K562 (cell line): ENCODE measurements at places on chromosomes 6 and 20.

DNA sequence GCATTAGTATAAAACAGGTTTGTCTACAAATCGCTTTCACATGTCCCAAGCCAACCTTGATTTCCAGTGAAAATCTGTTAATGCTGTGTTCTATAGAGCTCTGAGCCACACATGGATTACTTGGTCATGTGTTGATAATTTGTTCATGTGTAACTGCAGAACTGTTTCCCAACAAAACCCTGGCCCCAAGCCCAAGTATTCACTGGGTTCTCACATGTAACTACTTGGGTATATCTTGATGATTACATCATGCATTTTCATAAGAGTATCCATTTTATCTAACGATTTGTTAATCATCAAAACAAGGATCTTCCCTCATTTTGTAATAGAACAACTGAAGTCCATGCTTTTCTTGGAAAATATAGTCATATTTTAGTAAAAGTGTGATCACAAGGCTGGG lies 657.6 kb downstream of the PRKN start:
- DNase-seq: no peak

DNA sequence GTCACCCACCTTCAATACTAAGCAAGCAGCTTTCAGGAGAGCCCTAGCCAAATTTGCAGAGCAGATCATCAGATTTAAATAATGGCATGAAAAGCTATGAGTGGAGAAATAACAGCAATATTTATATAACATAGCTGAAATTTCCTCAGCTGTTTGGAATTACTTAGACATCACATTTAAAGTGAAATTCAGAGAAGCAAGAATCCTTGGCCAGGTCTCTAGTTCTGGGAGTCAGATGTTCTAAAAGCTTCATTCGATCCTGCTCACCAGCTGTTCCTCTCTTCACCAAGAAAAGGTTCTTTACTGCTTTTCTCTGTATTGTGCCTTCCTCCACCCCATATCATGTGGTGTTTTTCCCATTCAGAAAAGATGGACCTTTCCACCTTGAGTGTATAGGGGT lies 152.3 kb upstream of the JAG1 start:
- DNase-seq: no peak

DNA sequence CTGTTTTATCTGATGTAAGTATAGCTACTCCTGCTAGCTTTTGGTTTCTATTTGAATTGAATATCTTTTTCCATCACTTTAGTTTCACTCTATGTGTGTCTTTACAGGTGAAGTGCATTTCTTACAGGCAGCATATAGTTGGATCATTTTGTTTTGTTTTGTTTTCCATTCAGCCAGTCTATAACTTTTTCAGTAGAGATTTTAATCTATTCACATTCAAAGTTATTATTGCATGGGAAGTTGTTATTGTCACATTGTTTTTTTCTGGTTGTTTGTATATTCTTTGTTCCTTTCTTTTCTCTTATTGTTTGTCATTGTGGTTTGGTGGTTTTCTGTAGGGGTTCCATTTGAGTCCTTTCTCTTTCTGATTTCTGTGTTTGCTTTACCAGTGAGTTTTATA lies 151.2 kb downstream of the PDE10A start:
- no peak for DNase-seq

DNA sequence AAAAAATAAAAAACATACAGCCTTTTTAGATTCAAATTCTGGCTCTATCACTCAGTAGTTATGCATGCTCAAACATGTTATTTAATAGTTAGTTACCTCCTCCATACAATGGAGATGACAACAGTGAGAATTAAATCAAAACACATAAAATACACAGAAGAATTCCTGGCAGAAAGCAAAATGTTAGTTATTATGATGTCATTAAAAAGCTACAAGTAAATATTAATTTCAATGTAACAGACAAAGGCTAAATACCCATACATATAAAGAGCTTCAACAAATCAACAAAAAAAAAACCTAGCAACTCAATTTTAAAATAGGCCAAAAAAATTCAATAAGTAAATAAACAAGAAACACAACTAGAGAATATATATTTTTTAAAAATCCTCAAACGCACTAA lies 21.4 kb downstream of the PLN start:
- DNase-seq: no peak

GRCh38 chr6:138226700-138227315 lies 8.5 kb upstream of the PBOV1 start:
- DNase-seq: no peak

DNA sequence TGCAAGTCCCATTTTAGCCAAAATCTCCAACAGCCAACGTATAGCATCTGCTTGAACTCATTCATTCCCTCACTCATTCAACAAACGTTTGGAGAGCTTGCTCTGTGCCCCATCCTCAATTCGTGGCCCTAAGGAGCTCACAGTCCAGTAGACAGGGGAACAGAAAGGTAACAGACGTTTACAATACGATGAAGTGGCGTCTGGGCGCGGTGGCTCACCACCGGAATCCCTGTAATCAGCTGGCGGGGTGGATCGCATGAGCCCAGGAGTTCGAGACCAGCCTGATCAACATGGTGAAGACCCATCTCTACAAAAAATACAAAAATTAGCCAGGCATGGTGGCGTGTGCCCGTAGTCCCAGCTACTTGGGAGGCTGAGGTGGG lies 790 bp upstream of the E2F1 start:
- no peak for DNase-seq

GRCh38 chr6:140051521-140052512 lies 677.4 kb upstream of the CITED2 start:
- DNase-seq: no peak

GRCh38 chr6:96138406-96138805 lies 122.6 kb downstream of the FUT9 start:
- DNase-seq: no peak

DNA sequence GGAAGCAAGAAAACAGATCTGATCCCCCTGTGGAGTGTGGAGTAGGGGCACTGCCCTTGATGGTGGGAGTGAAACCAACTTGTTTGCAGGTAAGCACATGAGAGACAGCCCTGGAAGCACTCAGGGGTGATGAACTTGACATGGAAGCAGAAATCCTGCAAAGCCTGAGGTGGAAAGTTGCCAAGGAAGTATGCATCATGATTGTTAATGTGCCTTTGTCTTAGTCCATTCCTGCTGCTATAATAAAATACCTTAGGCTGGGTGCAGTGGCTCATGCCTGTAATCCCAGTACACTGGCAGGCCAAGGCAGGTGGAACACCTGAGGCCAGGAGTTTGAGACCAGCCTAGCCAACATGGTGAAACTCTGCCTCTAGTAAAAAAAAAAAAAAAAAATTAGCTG lies 40.2 kb upstream of the IFNGR1 start:
- no peak for DNase-seq

GRCh38 chr20:62856931-62857619 lies 4.5 kb downstream of the TCFL5 start:
- no peak for DNase-seq

- no peak for DNase-seq
Observed at GRCh38 chr6:33132081-33132524, 56.3 kb downstream of the HLA-DPB1 start.

GRCh38 chr6:91097364-91097763 lies 510.5 kb upstream of the MAP3K7 start:
- no peak for DNase-seq

DNA sequence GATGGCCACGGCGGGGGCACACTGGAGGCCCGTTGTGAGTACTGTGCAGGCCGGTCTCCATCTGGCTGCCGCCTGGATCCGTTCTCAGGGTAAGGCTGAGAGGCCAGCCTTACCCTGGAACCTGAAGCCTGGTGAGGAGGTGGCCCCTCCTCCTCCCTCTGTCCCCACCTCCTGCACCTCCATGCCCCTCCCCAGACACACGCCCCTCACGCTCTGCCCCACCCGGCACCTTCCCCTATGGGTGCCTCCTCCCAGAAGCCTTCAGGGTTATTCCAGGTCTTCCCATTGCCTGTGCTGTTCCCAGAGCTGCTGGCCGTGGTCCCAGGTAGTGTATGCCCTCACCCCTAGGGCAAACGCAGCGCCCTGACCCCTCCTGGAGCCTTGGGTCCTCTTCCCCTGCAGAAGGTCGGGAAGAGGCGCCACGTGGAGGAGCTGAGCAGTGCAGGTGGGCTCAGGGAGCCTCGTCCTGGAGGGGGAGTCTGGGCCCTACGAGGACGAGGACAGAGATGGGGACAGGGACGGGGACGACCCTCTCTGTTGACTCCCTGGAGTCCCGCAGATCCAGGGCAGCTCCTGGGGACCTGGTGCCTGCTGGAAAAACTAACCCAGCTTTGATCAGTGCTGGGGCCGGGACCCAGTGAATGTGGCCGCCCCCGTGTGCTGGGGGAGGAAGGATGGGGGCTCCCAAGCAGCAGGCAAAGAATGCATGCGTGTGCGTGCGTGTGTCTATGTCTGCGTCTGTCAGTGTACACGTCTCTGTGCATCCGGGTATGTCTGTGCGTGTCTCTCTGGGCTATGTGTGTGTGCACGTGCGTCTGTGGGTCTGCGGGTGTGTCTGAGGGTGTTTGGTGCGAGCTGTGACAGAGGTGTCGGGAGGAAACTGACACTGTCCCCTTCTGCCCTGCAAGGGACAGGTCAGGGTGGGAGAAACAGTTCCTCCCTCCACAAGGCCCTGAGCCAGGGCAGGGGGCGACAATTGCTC lies 8.2 kb upstream of the HRH3 start:
- no peak for DNase-seq

DNA sequence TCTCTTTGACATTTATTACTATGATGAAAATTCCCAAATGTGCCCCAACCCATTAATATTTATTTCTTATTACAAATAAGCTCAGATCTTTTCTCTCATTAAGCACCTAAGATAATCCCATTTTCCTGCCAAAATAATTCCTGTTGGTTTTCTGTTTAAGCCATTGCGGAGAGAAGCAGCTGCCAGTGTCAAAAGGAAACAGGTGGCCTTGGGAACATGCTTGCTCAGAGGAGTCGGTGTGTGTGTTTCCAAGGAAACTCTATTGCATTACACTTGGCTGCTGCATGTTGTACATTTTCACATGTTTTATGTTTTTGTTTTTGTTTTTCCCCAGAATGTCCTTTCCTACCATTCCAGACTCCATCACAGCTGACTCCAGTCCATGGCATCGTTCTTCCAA lies 56.4 kb downstream of the CD24 start:
- no peak for DNase-seq

DNA sequence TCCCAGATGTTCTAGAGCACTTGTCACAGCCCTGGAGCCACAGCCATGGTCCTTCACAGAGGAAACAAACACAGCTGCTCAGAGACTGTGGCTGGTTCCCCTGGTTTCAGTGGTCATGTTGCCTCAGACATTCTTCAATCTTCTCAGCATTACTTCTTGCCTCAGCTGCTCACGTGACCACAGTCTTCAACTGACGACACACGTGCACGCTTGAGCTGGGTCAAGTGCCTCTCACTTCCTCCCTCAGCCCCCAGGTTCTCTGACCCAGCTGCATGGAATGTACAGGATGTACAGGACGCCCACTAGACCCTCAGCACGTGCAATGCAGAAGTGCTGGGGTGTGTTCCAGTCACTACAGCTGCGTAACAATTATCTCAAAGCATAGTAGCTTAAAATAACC lies 159.8 kb upstream of the GGTLC1 start:
- DNase-seq: no peak

DNA sequence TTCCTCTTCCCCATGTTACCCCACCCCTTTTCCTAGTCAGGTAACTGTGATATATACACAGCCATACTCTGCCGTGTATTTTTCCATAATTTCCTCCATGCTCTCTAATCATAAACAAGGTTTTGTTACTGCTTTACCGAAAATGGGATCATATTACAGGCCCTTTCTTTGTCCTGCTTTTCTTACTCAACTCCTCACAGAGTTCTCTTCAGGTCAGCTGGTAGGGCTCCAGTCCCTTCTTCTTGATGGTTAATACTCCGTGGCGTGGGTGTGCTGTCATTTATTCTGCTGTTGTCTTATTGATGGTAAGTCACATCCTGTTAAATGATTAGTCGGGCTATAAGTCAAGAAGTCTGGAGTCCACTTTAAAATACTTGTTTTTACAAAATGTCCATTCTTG lies 24.9 kb upstream of the PI16 start:
- no peak for DNase-seq

DNA sequence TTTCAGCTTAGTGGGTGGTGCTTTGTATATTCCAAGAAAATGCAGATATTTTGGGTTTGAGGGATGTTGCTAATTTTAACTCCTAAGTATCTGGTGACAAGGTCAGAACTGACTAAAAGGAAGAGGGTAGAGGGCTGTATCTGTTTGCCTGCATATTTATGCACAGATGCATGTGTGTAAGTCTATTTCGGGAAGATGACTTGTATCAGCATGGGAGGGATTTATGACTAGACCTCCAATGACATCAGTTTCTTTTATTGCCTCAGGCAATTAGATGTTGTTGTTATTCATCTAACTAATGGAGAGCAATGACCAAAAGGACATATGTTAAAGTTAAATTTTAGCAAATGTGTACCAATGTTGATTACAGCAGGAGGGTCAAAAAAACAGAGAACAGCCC lies 734.3 kb downstream of the QKI start:
- no peak for DNase-seq

DNA sequence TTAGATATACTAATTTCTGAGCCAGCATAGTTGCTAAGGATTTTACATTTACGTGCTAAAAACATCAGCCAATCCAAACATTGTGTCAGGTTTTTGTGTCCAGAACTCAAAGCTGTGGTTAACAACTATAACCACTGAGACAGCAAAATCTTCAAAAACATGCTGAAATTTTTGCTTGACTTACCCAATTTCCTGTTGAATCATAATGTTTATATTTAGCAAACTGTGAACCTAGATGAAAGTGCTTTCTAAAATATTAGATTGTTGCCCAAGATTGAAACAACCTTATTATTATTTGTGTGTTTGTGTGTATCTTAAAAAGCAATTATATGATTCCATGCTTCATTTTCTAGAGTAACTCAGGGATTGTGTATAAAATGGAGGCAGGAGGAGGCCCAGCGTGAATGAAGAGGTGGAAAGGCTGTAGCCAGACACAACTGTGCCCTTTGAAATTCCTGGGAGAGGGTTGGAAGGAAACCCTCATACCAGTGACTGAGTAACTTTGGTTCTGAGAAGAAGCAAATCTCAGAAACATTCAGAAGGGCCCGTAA lies 48.0 kb downstream of the ARMC2 start:
- DNase-seq: no peak

DNA sequence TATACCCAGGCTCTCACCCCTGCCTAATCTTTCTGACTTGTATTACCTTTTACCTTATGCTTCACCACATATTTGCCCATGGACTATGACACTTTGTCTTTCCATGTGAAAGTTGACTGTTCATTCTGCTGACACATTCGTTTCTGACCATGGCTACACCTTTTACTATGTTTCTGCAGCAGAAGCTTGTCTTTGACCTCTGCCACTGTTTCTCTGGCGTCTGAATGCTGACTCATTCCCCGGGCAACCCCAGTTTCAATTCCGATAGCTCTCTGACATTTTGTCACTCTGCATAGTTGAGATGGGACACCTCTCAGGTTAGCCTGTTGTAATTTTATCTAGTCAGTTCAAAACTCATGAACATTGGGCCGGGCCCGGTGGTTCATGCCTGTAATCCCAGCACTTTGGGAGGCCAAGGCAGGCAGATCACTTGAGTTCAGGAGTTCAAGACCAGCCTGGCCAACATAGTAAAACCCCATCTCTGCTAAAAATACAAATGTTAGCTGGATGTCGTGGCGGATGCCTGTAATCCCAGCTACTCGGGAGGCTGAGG lies 50.7 kb downstream of the SLC26A8 start:
- DNase-seq: peak; percentile 72
